H1 (cell line): ENCODE measurements at places on chromosomes 6 and 20.

DNA sequence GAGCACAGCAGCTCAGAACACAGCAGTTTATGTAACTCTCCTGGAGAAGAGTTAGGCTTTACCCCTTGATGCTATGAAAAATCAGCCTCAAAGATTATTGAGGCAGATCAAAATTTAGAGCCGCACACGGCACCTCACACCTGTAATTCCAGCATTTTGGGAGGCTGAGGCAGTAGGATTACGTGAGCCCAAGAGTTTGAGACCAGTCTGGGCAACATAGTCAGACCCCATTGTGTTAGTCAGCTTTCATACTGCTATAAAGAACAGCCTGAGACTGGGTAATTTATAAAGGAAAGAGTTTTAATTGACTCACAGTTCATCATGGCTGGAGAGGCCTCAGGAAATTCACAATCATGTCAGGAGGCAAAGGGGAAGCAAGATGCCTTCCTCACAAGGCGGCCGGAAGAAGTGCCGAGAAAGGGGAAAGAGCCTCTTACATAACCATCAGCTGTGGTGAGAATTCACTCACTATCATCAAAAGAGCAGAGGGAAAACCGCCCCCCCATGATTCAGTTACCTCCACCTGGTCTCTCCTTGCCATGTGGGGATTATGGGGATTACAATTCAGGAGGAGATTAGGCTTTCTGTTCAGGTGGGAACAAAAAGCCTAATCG lies 87.7 kb downstream of the SGK1 start:
- no peaks in the 10 kb centered on the region; the same call in 1 of the 2 replicates for H3K4me1 ChIP-seq
- H3K4me3 ChIP-seq: no peak overlapping the region
- H3K27ac ChIP-seq: no peak overlapping the region; the same call in 1 of the 2 replicates
- H3K27me3 ChIP-seq: no peaks in the 10 kb centered on the region
- no peak for DNase-seq
- no peaks in the 10 kb centered on the region for H3K36me3 ChIP-seq

- no peak overlapping the region for H3K4me3 ChIP-seq
- no peaks in the 10 kb centered on the region for H3K27me3 ChIP-seq
- H3K27ac ChIP-seq: no peak overlapping the region
- no peaks in the 10 kb centered on the region for H3K36me3 ChIP-seq
- DNase-seq: no peak
Observed at GRCh38 chr6:119350952-119351372, 1.4 kb upstream of the MAN1A1 start.

GRCh38 chr6:43095939-43096338 lies 19.8 kb downstream of the PTK7 start:
- DNase-seq: no peak
- peaks cover 23% of the 10 kb centered on the region for H3K4me1 ChIP-seq
- no peak overlapping the region for H3K4me3 ChIP-seq
- H3K27me3 ChIP-seq: no peaks in the 10 kb centered on the region
- peak overlapping the region; percentile 40; the same call in 1 of the 2 replicates for H3K27ac ChIP-seq
- H3K36me3 ChIP-seq: no peaks in the 10 kb centered on the region

GRCh38 chr20:9054176-9054575 lies 14.7 kb upstream of the PLCB4 start:
- H3K27me3 ChIP-seq: no peaks in the 10 kb centered on the region
- H3K4me1 ChIP-seq: no peaks in the 10 kb centered on the region
- H3K4me3 ChIP-seq: no peak overlapping the region
- H3K36me3 ChIP-seq: no peaks in the 10 kb centered on the region

GRCh38 chr6:105884011-105884410 lies 202.1 kb upstream of the PRDM1 start:
- no peak overlapping the region for H3K4me3 ChIP-seq
- no peaks in the 10 kb centered on the region for H3K27me3 ChIP-seq
- no peak for DNase-seq
- H3K27ac ChIP-seq: no peak overlapping the region
- H3K36me3 ChIP-seq: no peaks in the 10 kb centered on the region
- no peaks in the 10 kb centered on the region; the same call in 1 of the 2 replicates for H3K4me1 ChIP-seq

DNA sequence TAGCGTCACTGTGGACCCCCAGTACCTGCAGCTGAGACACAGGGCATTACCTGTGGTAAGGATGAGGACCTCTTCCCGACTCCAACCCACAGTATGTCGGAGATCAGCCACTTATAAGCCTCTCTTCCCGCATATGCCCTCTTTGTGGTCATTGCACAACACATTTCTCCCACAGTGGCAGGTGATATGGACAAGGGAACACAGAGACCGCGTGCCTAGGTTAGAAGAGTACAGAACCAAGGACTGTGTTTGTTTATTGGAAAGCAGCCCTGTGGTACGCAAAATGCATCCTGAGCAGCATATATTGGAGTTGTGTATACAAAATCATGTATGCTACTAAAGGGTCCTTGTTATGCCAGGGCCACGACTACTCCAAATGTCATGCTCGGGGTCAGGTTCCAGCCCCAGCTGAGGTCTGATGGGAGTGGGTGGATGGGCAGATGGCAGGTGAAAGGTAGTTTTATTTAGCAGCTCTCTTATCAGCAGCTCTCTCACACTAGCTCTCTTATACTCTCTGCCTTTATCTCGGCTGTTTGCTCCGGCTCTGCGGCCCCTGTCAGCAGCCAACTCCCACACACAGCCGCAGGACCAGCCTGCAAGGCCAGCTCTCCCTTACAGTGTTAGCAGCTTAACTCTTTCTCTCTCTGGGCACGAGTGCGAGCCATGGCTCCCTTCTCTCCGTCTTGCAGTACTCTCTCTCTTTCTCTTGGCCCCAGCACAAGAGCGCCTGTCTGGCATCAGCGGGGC lies 569.0 kb downstream of the KIF16B start:
- no peak for DNase-seq
- H3K36me3 ChIP-seq: no peaks in the 10 kb centered on the region
- H3K27me3 ChIP-seq: no peaks in the 10 kb centered on the region
- no peak overlapping the region for H3K27ac ChIP-seq

DNA sequence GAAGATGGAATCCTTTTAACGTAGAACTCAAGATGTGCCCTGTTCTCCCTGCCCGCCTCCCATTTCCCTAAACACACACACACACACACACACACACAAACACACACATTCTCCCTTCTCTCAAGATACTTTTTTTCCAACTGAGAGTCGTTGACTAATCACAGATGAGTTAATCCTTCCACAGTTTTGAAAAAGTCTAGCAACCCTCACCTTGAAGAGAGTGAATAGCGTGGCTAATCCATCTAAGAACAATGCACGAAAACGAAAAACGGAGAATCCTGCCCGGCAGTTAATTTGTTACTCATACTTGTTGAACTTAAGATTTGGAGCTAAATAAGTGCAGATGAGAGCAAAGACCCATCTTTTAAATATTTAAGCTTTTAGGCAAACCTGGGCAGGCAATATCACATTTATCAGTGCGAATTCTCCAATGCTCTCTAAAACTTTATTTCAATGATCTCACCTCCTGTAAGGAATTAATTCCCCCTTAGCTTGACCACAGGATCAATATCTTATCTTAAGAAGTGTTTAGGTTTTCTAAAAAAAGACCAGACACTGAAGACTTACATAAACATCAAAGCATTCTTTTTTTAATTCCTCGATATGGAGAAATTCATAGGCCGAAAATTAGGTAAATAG lies 1.1 kb downstream of the AGPAT4 start:
- peaks cover 7% of the 10 kb centered on the region for H3K4me1 ChIP-seq
- H3K4me3 ChIP-seq: peak overlapping the region; percentile 72
- H3K36me3 ChIP-seq: no peaks in the 10 kb centered on the region
- DNase-seq: no peak
- peak overlapping the region; percentile 92 for H3K27ac ChIP-seq

- H3K27me3 ChIP-seq: no peaks in the 10 kb centered on the region
- H3K4me1 ChIP-seq: peaks cover 5% of the 10 kb centered on the region; the same call in 1 of the 2 replicates
- H3K4me3 ChIP-seq: no peak overlapping the region
- no peak for DNase-seq
Observed at GRCh38 chr6:4861564-4861963, 85.4 kb downstream of the CDYL start.

DNA sequence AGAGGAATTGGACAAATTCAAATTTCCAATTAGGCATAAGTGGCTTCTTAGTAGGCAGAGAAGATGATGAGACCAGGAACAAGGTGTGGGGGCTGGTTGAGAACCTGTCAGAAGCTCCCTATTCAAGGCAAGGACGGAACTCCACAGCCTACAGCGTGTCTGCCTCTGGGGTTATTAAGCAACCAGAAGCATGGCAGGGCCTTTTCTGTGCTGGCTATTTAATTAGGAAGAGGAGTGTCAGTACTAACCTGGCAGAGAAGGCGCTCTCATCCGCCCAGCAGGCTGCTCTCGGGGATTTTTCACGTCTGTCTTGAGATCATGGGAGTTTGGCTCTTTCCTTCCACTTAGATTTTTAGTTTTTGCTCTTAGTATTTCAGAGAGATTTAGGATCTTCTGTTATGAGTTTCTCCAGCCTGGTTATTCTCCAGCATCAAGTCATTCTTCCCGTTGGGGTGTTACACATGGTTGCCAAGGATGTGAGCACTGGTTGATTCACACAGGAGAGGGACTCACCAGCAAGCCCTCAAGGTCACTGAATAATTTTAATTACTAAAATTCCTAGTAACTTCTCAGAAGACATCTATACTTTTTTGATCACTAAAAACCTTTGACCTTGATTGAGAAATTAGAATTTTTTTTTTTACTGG lies 23.9 kb downstream of the ADTRP start:
- H3K27me3 ChIP-seq: no peaks in the 10 kb centered on the region
- H3K4me3 ChIP-seq: no peak overlapping the region
- DNase-seq: no peak
- no peak overlapping the region for H3K27ac ChIP-seq
- no peaks in the 10 kb centered on the region for H3K36me3 ChIP-seq

- no peak overlapping the region for H3K4me3 ChIP-seq
- H3K36me3 ChIP-seq: no peaks in the 10 kb centered on the region
- H3K27ac ChIP-seq: no peak overlapping the region
- no peak for DNase-seq
Observed at GRCh38 chr20:31821427-31821826, 2.3 kb downstream of the MYLK2 start.

- no peaks in the 10 kb centered on the region for H3K36me3 ChIP-seq
- DNase-seq: no peak
- no peaks in the 10 kb centered on the region for H3K4me1 ChIP-seq
- no peaks in the 10 kb centered on the region for H3K27me3 ChIP-seq
Observed at GRCh38 chr6:137165375-137166246, 7.8 kb downstream of the IL22RA2 start.

- H3K27me3 ChIP-seq: no peaks in the 10 kb centered on the region
- peak overlapping the region; percentile 95 for H3K4me3 ChIP-seq
- H3K27ac ChIP-seq: peak overlapping the region; percentile 74
- H3K4me1 ChIP-seq: peaks cover 3% of the 10 kb centered on the region
- DNase-seq: no peak
Observed at GRCh38 chr6:10695086-10695657, 400 bp downstream of the PAK1IP1 start.

GRCh38 chr6:90978046-90978445 lies 391.2 kb upstream of the MAP3K7 start:
- DNase-seq: no peak
- no peaks in the 10 kb centered on the region for H3K36me3 ChIP-seq
- H3K4me1 ChIP-seq: no peaks in the 10 kb centered on the region
- H3K27me3 ChIP-seq: no peaks in the 10 kb centered on the region; the same call in 1 of the 2 replicates
- H3K4me3 ChIP-seq: no peak overlapping the region

DNA sequence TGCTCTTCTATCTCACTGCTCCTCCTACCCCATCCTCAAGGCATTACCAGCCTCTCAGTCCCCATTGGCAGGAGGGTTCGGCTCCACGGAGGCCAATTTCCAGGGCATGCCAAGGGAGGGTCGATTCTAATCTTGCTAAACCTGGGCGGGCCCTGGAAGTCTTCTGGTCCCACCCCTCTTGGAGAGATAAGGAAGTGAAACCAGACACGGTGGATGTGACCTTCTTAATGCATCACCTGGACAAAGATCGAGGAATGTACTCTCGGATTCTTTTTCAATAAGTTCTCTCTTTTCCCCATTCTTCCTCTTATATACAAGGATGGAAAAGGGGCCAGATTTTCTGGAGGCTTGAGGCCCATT lies 112.2 kb upstream of the ARMC2 start:
- peaks cover 15% of the 10 kb centered on the region for H3K4me1 ChIP-seq
- no peak overlapping the region for H3K27ac ChIP-seq
- H3K27me3 ChIP-seq: peaks cover 4% of the 10 kb centered on the region; the same call in 1 of the 2 replicates
- DNase-seq: no peak
- H3K36me3 ChIP-seq: no peaks in the 10 kb centered on the region
